ENCODE measurements at places on chromosomes 6 and 20.
A peak's percentile ranks its signal among the peaks of the same experiment; 100 is the strongest.

- DNase-seq, result no peak
Measured at GRCh38 chr6:45377043-45377553, 636 bp downstream of the SUPT3H start.

DNA sequence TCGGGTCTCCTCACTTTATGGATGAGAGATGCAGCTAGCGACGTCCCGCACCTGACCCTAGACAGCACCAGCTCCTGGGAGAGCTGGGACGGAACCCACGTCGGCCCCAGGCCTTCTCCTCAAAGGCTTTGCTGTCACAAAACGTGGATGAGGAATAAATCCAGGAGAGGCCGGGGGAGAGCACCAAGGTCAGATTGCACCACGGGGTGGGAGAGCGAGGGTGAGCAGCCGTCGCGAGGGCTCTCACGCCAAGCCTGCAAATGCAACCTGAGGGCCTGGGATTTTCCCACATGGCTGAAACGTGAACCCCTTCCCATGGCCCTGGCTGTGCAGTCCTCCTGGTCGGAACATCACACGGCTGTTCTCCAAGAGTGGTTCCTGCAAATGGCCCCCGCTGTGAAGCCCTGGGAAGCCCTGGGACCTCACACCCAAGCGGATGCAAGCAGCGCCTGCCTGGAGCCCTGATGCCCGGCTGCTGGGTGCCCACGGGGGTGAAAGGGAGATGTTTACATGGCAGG is 45.3 kb downstream of the DLL1 start:
- no peak for DNase-seq

DNA sequence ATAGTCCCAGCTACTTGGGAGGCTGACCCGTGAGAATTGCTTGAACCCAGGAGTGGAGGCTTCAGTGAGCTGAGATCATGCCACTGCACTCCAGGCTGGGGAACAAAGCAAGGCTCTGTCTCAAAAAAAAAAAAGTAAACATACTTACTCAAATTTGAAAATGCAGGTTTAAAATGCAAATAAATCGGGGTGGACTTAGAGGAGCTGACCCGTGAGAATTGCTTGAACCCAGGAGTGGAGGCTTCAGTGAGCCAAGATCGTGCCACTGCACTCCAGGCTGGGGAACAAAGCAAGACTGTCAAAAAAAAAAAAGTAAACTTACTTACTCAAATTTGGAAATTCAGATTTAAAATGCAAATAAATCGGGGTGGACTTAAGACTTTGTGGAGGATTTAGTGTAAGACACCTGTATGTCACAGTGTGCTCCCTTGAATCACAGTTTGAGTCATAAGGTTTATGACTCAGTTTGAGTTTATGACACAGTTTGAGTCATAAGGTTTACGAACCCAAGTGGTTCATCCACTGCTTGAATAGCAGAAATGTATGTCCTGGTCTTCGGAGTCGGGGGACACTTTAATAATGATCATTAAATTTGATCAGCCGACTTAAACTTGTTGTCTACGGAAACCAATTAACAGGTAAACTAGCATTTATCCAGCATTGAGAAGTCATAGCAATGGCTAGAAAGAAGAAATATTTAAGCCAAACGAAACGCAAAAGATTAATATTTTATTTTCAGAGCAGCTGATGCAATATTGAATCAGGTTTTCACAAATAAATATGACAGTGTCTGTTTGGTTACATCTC is 6.8 kb upstream of the MRPS10 start:
- no peak for DNase-seq

- DNase-seq, result no peak
Measured at GRCh38 chr6:144500892-144501291, 215.8 kb downstream of the UTRN start.

- peak; percentile 53 for DNase-seq
Measured at GRCh38 chr6:1596088-1596852, 13.4 kb upstream of the FOXC1 start.

GRCh38 chr6:163705923-163706322 is 291.4 kb downstream of the QKI start:
- DNase-seq, result no peak

DNA sequence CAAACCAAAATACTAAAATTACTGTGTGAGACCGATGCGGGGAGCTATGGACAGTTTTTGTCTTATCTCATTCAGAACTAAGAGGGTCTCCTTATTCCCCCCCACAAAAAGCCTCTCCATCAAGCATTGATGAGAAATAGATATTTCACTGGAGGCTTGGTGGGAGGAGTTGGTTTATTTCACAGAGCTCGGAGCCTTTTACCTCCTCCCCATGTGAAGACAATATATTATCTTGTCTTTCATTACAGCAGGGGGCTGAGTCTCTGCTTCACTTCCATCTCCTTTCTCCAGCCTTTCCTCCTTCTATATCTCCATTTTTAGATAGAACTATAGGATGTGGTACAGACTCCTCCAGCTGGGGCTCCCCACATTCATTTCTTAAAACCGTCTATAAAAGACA is 29.9 kb upstream of the MRAP2 start:
- no peak for DNase-seq

DNA sequence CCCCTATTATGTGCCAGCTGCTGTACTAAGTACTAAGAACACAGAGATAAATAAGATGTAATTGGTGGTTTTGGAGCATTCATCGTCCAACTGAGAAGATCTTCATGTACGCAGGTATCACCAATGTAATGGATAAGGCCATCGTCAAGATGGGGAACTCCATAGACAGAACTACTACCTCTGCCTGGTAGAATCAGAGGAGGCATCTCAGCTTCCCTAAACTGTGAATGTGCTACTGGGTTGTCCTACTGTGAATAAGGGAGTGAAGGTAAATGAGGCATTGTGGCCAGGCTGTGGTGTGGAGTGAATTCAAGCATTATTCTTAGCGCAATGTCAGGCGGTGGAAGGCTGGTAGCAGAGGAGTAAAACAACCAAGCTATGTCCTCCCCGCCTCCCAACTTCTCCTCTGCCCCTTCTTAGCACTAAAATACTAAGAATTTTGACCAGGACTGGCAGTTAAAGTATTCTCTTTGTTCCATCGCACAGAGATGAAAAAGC is 68.2 kb downstream of the TBC1D7 start:
- no peak for DNase-seq

DNA sequence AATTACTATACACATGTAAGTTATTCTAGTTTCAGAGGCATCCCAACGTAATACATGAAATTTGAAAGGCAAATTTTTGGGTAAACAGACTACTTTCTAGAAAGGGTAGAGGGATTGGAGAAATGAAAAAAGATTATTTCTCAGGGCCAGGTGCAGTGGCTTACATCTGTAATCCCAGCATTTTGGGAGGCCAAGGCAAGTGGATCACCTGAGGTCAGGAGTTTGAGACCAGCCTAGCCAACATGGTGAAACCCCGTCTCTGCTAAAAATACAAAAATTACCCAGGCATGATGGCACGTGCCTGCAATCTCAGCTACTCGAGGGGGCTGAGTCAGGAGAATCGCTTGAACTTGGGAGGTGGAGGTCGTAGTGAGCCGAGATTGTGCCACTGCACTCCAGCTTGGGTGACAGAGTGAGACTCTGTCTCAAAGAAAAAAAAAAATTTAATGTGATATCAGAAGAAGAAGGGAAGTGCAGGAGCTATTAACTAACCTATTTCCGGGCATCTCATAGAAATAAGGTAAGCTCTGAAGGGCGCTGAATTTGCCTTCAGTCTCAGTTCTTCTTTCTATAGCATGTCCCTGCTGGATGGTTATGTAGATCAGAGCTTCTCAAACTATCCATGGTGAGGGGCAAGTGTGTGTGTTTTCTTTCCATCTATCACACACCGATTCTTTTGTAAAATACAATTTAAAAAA is 100.3 kb upstream of the MTHFD1L start:
- DNase-seq, result no peak

- DNase-seq, result peak; percentile 79
Measured at GRCh38 chr20:46022411-46023147, 6.4 kb upstream of the SLC12A5 start.
